ENCODE measurements at places on chromosomes 11 and 22.

DNA sequence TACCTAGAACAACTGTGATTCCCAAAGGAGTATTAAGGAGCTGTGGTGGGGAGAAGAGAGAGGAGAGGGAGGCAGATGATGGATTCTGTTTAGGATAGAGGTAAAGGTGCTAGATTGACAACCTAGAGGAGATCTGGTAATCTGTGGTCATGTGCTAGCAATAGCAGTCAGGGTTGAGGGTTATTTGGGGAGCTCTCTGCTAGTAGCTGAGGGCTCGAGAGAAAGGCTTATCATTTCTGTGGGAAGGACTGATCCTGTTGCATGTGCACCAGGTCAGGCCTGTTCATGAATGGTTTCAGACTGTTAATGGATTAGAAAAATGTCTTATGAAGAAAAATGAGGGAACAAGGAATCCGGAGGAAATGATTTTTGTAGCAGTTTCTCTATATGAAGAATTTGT lies 63.2 kb downstream of the MTMR3 start:
- no peak for DNase-seq

DNA sequence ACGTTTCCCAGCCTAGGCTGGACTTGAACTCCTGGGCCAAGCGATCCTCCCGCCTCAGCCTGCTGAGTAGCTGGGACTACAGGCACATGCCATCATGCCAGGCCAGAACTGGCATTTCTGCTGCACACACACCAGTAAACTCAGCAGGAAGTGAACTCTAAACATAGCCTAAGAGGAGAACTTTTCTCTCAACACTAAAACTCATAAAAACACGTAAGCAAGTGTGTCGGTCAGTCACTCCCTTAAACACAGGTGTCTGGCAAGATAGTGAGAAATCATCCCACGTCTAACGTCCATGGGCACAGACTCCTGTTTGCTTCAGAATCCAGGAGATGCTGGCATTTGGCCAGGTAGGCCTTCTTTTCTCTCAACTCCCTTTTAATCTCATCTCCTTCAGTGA lies 104.8 kb downstream of the RPL27A start:
- DNase-seq: no peak

- no peak for DNase-seq
Measured at GRCh38 chr11:60953781-60954180, 1.8 kb upstream of the SLC15A3 start.

- no peak for DNase-seq
Measured at GRCh38 chr11:41431784-41432183, 27.7 kb downstream of the LRRC4C start.

GRCh38 chr22:42695294-42695693 lies 25.4 kb downstream of the A4GALT start:
- DNase-seq: no peak

DNA sequence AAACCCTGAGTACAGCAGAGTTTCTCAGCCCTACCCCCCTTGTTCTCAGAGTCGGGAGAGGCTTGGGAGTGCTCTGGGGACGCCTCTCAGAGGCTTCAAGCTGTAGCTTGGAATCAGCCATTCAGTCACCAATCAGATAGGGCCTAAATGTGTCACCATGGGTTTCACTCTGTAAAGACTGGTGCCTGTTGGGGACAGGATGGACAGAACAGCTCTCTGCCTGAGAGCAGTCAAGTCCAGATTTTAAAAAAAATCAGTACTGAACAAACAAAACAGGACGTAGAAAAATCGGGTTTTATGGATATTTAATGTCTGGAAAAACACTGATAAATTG lies 1.3 kb downstream of the FADD start:
- no peak for DNase-seq

GRCh38 chr11:65663639-65664200 lies 1.0 kb upstream of the RELA start:
- no peak for DNase-seq

DNA sequence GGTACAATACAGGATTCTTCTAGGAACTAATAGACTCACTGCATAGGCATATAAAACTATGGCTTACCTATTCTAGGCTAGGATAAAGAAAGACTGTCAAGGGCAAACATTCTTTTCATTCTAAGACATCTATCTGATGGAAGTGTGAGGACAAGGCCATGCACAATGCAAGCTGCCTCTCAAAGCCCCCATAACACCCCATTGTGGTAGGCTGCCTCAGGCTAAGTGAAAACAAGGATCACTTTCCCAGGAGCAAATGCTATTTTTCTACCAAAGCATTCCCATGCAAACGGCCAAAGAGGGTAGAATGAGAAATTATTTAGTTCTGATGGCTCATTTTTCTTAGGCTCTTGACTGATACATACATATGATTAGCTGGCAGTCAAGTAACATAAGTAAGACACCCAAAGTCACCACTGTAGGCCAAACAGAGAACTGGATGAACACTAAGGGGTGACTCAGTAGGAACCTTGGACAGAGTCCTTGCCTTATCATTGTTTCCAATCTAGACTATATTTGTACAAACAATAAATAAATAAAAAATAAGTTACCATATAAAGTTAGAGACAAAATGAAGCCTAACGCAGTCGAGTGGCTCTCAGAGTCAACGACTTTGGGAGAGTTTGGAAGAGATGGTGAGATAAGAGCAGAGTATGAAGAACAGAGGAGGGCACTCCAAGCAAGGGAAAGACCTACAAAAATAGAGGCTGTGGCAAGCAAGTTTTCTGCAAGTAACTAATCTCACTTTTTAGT lies 303.6 kb downstream of the SBF2 start:
- no peak for DNase-seq

DNA sequence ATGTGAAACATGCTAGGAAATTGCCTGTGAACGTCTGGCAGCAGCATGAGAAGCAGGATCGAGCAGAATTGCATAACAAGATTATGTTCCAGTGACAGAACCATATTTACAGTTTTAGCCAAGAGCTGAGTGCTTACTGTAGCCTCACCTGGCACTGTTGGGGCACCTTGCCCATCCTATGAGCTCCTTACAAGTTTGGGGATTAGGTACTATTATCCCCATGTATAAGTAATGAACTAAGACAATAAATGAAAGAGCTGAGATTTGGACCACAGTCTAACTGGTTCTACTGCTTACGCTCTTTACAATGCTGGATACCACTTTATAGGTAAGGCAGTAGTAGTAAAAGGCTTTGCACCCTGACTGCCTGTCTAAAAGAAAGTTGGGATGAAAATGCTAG lies 17.1 kb upstream of the PATE1 start:
- DNase-seq: no peak

DNA sequence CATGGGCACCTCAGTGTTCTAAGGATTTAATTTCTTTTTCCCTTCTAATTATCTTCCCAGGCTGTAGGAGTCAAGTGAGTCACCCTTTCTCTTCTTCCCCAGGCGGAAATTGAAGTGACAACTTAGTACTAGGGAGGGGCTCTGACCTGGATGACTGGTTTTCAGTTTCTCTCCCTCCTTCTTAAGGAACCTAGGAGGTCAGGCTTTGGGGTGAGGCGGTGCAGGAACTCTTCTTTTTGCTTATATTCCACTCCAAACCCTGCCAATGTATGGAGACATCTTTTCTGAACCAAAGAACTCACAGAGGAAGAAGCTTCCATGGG lies 12.6 kb downstream of the ZDHHC5 start:
- no peak for DNase-seq

DNA sequence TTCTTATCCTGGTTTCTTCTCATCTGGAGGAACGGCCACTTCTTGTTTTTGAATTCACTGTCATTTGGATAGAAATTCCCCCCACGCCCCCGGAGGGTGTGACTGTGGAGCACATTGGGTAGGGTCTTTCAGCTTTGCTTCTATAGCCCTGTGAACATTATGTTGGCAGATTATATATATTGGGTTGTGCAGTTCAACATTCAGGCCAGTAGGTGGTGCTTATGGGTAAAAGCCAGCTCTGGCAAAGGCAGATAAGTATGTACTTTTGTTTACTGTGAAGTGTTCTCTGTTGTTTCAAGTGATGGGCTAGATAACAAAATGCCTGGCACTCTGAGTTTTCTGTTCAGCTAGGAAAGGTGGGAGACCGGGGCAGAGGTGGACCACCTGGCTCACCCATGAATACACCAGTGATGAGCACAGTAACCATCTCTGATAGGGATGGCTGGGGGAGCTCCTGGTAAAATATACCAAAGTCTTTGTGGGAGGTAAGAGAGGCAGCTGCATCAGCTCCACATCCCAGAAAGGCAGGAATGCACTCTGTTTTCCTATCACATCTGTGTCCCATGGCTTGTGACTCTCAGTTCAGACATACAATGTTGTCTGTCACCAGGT lies 1348.2 kb upstream of the RAG2 start:
- DNase-seq: peak; percentile 14

- no peak for DNase-seq
Measured at GRCh38 chr22:30390974-30391691, 3.9 kb upstream of the RNF215 start.

- no peak for DNase-seq
Measured at GRCh38 chr11:64842366-64842759, 2.1 kb downstream of the CDC42BPG start.

- DNase-seq: no peak
Measured at GRCh38 chr11:65611028-65611757, 2.8 kb downstream of the MAP3K11 start.

- DNase-seq: no peak
Measured at GRCh38 chr11:96960926-96961325, 571.1 kb downstream of the JRKL start.

DNA sequence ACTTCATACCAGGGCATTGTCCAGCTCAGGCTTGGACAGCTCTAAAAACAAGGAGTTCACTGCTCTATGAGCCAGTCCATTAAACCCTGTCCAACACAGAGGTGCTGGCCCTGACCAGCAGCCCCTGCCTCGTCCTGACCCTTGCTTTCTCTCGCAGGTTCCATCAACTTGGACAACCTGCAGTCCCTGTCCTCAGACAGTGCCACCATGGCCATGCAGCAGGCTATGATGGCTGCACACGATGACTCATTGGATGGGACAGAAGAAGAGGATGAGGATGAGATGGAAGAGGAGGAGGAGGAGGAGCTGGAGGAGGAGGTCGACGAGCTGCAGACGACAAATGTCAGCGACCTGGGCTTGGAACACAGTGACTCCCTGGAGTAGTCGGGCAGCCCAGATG lies 65.1 kb downstream of the FEZ1 start:
- no peak for DNase-seq

- DNase-seq: peak; percentile 1
Measured at GRCh38 chr11:13384908-13385640, 77.9 kb downstream of the BTBD10 start.

- DNase-seq: no peak
Measured at GRCh38 chr22:45670981-45671782, 452 bp upstream of the ATXN10 start.

DNA sequence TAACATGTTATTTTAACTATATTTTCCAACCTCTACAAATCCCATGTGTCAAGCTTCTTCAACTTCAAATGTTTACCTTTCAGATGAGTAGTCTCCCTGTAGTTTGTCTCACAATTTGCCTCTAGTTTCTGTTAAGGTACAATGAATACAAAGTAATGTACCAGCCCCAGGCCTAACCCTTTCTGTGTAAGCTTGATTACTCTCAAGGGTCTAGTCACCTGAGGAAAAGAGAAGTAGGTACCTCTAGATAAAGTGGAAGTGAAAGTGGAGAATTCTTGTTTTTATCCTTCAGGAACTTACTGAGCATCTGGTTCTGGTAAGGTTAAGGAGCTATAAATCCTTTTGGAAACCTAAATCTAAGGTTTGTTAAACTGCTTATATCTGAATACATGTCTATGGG lies at the start of gene OR51A7:
OR51A7 (plus strand) TSS at position 300 of the 400 bp plus-strand sequence. CDS start 3,587 bp downstream, outside the sequence.
- DNase-seq: no peak

- no peak for DNase-seq
Measured at GRCh38 chr22:32515084-32515483, 40.5 kb downstream of the FBXO7 start.

DNA sequence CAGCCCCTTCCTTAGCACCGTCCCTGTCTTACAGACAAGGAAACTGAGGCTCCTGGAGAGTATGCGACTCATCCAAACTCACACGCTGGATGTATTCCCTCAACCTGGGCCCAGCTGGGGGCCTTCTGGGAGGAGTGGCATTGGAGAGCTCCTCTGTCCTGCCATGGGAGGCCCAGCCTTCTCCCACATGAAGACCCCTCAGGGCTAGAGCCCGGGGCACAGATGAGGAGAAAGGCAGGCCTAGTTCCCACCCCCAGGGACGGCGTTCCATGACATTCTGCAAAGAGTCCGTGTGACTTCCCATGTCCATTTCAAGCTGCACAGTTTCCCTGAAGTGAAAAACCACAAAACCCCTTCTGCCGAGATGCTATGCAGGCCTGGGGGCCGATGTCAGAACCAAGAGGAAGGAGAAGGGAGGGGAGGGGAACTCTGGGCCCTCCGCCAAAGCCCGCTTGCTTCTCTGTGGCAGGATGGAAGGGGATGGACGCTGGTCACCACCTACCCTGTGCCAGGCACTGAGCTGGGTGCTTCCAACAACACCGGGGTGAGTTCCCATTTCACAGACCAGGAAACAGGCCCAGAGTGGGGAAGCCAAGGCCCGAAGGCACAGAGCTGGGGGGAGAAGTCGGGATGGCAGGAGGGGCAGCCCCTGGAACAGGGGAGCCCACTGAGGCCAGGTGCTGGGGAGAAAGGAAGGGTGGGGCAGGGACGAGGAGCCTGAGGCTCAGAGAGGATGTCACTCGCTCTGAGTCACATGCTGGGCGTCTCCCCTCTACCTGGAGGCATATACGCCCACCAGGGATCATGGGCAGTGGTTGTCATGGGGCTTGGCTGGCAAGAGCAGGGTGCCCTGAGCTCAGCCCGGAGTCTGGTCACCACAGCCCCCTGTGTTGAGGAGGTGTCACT lies 15.7 kb downstream of the RAC2 start:
- no peak for DNase-seq

DNA sequence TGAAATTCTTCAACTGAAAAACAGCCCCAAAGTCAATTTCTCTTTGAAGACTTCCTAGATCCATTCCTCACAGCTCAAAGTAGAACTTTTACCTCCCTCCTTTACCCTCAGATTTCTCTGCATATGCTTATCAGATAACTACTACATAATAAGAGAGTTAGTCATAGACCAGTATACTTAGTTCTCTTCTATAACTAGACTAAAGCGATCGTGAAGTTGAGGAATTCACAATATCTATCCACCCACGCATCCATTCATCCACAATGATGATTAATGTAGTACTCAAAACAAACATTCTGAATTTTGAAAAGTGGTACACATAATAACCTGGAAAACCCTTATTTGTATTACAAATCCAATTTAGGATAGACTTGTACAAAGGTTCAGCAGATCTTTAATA lies 800.9 kb upstream of the TENM4 start:
- DNase-seq: no peak

DNA sequence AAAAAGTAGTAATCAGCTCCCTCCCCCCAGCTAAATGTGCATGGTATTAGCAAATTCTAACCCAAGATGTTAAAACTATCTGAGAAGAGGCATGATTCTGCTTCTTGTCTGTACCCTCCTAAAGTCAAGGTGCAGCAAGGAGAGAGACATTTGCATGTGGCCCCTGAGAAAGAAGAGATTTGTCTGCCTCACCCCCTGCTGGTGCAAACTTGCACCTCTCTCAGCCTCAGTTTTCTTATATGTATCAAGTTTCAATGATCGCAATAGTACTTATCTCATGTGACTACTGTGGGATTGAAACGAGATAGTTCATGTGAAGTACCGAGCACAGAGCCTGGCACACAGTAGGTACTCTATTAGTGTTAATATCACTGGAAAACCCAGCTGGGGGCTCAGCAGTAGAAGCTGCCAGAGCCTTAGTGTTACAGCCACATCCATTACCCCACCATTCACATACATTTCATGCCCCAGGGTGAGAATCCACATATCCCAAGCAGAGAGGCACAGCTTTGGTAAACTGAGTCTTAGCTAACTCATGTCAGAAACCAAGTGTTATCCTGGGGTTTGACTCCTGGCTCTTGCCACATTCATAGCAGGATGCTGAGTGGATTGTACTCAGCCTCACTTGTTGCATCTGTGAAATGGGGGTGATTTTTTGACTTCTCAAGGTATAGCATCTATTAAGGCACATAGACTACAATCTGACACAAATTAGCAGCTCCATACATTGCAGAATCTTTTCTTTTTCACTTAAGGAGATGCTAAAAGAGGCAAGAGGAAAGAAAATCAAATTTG lies 24.9 kb downstream of the CD44 start:
- no peak for DNase-seq

All from SK-N-MC (cell line).